Fibroblast of lung (primary cell): ENCODE measurements at places on chromosomes 7 and 10.

- no peak for DNase-seq
Measured at GRCh38 chr7:148306759-148307158, 283.8 kb upstream of the C7orf33 start.

DNA sequence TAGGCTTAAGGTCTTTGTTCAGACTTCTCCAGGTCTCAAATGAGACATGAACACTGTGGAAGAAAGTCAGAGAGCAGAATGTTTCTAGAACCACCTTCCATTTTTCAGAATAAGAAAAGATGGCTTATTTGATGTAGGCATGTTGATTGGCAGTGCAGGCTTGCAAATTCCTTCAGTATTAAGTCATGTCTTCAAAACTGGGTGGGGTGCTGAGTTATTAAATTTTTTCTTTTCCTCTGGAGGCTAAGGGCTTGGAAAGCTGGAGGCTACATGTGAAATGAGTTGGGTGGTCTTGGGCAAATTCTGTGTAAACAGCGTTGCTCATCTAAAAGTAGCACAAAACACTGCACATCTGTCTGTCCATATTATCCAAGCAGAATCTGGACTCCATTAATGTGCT lies 62.8 kb downstream of the PRTFDC1 start:
- peak; percentile 62 for DNase-seq

- no peak for DNase-seq
Measured at GRCh38 chr7:108415084-108415483, 41.2 kb downstream of the NRCAM start.

DNA sequence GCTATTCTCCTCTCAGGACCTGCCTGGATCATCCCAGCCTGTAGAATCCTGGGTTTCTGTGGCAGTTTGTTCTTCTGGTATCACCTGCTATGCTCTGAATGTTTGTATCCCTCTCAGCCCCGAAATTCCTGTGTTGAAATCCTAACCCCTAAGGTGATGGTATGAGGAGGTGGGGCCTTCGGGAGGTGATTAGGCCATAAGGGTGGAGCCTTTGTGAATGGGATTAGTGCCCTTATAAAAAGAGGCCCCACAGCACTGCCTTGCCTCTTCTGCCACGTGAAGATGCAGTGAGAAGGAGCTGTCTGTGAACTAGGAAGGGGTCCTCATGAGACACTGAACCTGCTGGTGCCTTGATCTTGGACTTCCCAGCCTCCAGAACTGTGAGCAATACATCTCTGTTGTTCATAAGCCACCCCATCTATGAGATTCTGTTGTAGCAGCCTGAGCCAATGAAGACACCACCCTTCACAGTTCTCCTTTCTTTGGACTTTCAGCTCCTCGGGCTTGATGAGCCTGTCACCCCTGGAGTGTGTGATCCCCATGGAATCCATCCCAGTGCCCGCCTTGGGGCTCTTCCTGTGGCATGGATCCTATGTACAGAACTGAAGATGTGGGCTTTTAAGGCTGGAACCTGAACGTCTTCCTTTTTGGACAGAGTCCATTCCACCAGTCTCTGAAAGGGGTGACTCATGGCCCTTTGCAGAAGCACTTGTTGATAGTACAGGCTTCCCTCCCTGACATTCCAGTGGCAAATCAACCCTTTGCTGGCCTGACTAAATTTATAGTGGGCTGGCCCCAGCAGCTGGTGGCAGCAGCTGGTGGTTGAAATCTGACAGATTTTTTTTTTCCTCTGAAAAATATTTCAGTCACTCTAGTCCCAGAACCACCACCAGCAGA lies 138.0 kb downstream of the TACC2 start:
- DNase-seq = peak; percentile 96

- peak; percentile 39 for DNase-seq
Measured at GRCh38 chr10:88652616-88653015, 11.6 kb upstream of the LIPF start.

GRCh38 chr10:62852961-62853702 lies 37.0 kb upstream of the EGR2 start:
- DNase-seq = no peak

GRCh38 chr7:77655836-77656455 lies 40.3 kb upstream of the RSBN1L start:
- DNase-seq = no peak

DNA sequence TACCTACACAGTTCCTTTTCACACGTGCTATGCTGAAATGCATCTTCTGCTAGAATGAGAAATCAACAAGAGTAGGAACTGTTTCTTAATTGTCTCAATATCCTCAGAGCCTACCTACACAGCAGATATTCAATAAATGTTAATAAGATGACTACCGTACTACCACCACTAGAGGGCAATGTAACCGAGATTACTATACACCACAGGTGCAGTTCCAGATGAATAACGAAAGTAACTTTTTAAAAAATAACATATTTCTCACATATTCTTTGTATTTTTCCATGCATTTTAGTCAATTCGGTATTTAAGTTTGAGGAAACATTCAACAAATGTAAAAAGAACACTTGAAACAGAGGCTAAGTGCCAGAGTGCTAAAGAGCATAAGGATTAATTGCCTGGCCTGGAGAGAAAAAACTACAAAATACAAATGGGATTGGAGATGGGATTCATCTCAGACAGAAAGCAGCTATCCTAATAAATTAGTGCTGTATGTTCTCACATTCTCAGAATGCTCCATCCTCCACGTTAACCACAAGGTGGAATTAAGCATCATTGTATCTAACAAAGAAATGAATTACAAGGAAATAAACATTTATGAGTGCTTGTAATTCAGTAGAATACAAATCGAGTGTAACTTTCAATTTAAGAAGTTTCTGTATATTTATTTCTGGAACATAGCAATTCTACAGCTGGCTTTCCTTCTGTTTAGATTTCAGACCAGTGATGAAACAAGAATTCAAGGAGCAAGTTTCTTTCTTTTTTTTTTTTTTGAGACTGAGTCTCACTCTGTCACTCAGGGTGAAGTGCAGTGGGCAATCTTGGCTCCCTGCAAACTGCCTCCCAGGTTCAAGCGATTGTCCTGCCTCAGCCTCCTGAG lies 20.3 kb upstream of the HECTD2 start:
- peak; percentile 77 for DNase-seq

GRCh38 chr7:17411922-17412321 lies 113.5 kb downstream of the AHR start:
- DNase-seq = no peak

- no peak for DNase-seq
Measured at GRCh38 chr7:111678986-111679385, 116.7 kb upstream of the IMMP2L start.

GRCh38 chr7:199483-200249 lies 7.3 kb downstream of the FAM20C start:
- DNase-seq = no peak

DNA sequence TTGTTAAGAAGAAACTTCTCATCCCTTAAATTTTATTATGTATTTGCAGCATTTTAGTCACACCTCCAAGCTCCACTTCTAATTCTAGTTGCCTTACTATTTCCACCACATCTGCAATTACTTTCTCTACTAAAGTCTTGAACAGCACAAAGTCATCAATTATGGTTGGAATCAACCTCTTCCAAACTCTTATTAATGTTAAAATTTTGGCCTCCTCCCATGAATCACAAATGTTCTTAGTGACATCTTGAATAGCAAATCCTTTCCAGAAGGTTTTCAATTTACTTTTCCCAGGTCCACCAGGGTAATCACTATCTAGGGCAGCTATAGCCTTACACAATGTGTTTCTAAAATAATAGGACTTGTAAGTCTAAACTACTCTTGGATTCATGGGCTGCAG lies 126.3 kb upstream of the POM121L12 start:
- DNase-seq = no peak

DNA sequence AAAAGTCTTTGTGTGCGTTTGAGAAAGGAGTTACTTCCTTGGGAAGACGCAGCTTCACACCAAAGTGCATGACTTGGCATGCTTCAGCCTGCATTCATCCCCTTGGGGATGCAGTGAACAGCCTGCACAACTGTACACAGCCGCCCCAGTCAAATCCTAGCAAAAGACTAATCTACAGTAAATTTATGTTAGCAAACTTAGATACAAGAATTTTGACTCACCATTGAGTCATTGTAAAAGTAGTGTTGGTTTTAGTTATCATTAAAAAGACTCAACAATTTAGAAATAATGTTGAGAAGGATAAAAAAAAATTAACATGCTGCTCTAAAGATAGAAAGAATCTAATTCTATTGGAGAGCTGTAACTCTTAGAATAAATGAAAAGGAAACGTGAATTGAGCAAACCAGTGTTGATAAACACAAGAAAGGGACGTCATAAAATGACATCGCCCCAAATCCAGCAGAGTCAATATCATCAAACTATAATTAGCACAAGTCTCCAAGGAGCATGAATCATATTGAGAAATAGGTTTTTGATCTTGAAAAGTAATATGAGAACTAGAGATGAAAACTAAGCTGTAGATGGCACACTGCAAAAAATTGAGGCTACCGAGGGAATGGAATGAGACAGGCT lies 11.9 kb upstream of the OPTN start:
- peak; percentile 76 for DNase-seq

- no peak for DNase-seq
Measured at GRCh38 chr10:13515467-13515866, 13.3 kb downstream of the BEND7 start.

GRCh38 chr10:126215746-126216631 lies 172.3 kb downstream of the ADAM12 start:
- peak; percentile 86 for DNase-seq

DNA sequence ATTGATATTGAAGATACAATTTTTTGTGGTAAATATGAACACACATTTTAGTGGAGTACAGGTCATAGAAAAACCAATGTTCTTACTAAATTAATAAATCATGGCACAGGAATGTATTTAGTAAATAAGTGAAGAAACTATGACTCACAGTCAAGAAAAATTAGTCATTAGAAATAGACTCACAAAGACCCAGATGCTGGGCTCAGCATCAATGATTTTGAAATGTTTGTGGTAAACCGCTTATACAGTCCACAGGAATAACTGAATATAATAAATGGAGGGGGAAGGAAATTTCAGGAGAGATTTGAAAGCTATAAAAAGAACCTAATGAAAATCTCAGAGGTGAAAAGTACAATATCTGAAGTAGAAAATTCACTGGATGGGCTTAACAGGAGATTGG lies 138.3 kb upstream of the ADCY1 start:
- peak; percentile 94 for DNase-seq

DNA sequence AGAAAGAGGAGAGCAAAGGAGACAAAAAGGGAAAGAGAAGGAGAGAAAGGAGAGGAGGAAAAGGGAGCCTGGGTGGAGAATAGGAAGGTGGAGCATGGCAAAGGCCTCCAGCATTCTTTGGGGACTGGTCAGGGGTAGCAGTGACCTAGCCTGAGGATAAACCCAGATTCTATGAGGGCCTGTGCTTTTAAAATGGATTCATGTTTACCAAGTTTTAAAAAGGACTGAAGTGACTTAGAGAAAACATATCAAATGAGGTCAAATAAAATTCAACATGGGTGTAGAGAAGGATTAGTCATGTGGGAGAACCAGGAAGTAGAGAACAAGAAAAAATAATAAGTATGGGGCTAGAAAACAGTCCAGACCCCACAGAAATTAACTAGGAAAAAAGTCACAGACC lies 20.7 kb downstream of the CREB3L2 start:
- no peak for DNase-seq

DNA sequence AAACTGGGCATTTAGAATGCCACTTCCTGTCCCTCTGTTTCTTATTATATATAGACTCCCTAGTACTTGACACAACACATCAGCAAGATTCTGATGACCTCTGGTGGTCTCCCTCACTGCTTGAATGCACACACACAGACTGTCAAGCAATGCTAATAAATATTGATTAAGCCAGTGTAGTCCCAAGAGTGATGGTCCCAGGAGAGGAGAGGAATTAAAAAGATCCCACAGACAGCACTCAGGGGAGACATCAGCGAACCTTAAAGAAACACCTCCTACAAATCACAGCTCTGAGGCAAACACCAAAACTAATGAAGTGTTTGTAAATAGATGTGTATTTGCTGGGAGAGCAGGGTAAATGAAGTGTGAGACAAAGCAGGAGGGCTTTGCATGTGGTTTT lies 1291.2 kb downstream of the XPNPEP1 start:
- DNase-seq = no peak

GRCh38 chr10:70480239-70480861 lies 1.8 kb downstream of the PALD1 start:
- no peak for DNase-seq

DNA sequence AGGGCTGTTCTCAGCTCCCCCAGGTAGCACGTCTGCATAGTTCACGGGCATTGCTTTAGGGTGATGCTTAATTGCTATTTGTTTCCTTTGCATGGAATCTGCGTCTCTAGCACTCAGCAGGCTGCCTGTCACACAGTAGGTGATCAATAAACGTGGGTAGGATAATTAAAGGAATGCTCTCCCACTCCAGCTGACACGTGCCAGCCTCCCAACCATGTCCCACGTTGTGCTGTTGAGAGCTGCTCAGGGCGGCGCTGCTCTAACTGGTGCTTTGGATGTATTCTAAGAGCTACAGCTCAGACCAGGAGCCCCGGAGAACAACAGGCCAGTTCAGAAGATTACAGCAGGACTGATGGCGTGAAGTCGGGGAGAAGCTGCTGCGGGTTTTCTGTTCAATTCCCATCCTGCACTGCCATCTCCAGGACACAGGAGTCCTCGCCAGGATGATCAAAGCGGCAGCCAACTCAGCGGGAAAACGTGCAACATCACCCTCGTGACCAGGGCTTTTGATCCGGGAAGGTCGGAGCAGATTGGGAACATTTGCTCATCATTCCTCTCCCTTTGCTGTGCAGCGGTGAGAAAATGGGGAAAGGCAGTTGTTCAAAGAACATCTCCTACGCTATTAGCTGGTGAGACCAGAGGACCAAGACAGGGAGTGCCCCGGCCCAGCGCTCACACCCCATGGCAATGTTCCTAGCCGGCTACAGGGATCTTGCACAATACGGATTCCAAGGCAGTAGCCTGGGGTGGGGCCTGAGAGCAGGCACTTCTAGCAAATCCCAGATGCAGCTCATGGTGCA lies 50.5 kb upstream of the FOXK1 start:
- DNase-seq = peak; percentile 97

GRCh38 chr7:50182759-50183158 lies 89.7 kb upstream of the ZPBP start:
- DNase-seq = no peak

DNA sequence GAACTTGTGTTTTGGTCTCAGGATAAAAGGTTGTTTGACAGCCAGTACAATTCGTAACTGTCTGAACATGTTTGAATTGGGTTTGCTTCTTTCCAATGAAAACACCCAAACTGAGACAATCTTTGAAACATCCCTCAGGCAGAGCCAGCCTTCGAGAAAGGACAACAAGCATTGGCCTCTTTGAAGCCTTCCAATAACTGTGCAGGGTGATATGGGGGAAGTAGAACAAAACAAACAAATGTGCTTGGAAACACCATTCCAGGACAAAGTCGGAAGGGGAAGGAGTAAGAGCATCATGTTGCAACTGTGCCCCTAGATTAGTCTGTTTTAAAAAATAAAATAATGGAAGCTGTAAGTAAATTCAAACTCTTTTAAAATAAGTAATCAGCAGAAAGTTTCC lies 39.5 kb downstream of the IL2RA start:
- DNase-seq = no peak
